ENCODE measurements at places on chromosomes 11 and 22. TPM values are rescaled to one million over a fixed set of nuclear protein-coding genes. Genes with fewer than 3 reads are reported as not detected.

Gene CELSR1
- total RNA-seq, result 5.8 TPM

Gene DEPDC7
- total RNA-seq, result 21.3 TPM

Gene MYBPC3
- total RNA-seq, result 0.68 TPM

Gene LMO1
- 0.68 TPM for total RNA-seq

Gene DDI1
- not detected for total RNA-seq

Gene MIAT
- 1.1 TPM for total RNA-seq

Gene ZP1
- 0.12 TPM for total RNA-seq

Gene TRIM22
- total RNA-seq, result 15.4 TPM

Gene C22orf42
- not detected for total RNA-seq

Gene ESAM
- total RNA-seq, result 2.0 TPM

Gene FGF3
- not detected for total RNA-seq

Gene SCGB1A1
- not detected for total RNA-seq

Gene MMP11
- total RNA-seq, result 36.2 TPM

Gene CD248
- 19.9 TPM for total RNA-seq

Gene OR4C13
- not detected for total RNA-seq

Gene ST14
- 85.2 TPM for total RNA-seq

Gene IL17REL
- not detected for total RNA-seq

Gene GAL
- 0.44 TPM for total RNA-seq

Gene LDHAL6A
- not detected for total RNA-seq

Gene DNAJB7
- total RNA-seq, result not detected

Gene SERHL2
- total RNA-seq, result 4.1 TPM

Gene PDGFD
- 29.6 TPM for total RNA-seq

Gene APOC3
- total RNA-seq, result 2,825 TPM

Gene ZNF70
- total RNA-seq, result 4.6 TPM

Gene C11orf91
- not detected for total RNA-seq

Gene C1QTNF4
- total RNA-seq, result 0.73 TPM

Gene MS4A1
- total RNA-seq, result not detected

Gene GNAZ
- total RNA-seq, result 4.5 TPM

Gene APOL1
- total RNA-seq, result 6.2 TPM

Gene LRRC75B
- 19.5 TPM for total RNA-seq

Gene KCNJ1
- total RNA-seq, result not detected

Gene TRIM29
- total RNA-seq, result 11.2 TPM

Gene NLRP6
- total RNA-seq, result not detected

Gene TMPRSS4
- 10.9 TPM for total RNA-seq

Gene TREH
- total RNA-seq, result 10.2 TPM

Gene TEAD1
- total RNA-seq, result 87.2 TPM

Gene TBX10
- total RNA-seq, result not detected

Gene GSTT2B
- 1.3 TPM for total RNA-seq

Gene GALNT18
- 11.6 TPM for total RNA-seq

Gene MN1
- total RNA-seq, result 3.2 TPM

Gene GNG3
- total RNA-seq, result 0.23 TPM

Gene CASP1
- 9.7 TPM for total RNA-seq

Gene SYT8
- total RNA-seq, result 2.6 TPM

Gene SYNGR1
- 23.1 TPM for total RNA-seq

Gene FGF19
- 1.0 TPM for total RNA-seq

Gene GGTLC3
- not detected for total RNA-seq

Gene UBQLN3
- total RNA-seq, result 0.50 TPM

Gene HSPB2
- total RNA-seq, result not detected

Gene CALCB
- 0.50 TPM for total RNA-seq

Gene CDKN1C
- 470 TPM for total RNA-seq

Gene E2F8
- total RNA-seq, result 2.1 TPM

Gene PSMD13
- total RNA-seq, result 80.8 TPM

Gene OR8G5
- not detected for total RNA-seq

Gene SLC25A45
- total RNA-seq, result 8.8 TPM

Measured in hepatocyte (in vitro differentiated cells).